NCI-H1694 treated with DMSO at 0.1 percent for 48 hours (cell line): ENCODE measurements at places on chromosomes 2 and 18.

DNA sequence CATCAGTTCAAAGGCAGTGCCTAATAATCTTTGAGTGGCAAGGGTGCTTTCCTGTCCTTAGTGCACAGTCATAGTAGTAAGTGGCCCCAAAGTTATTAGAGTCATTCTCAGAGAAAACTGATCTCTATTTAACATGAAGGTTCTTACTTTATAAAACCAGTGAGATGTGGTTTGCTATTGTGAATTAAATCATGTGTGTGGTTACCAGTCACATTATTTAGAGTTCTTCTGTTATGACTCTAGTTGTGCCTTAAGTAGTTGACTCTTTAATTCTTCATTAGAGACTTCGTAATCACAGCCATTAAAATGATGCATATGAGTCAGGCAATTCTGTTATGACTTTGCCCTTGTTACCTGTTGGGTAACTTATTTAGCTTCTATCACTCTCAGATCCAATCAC is 1392.9 kb upstream of the ACVR2A start:
- no peak for DNase-seq

DNA sequence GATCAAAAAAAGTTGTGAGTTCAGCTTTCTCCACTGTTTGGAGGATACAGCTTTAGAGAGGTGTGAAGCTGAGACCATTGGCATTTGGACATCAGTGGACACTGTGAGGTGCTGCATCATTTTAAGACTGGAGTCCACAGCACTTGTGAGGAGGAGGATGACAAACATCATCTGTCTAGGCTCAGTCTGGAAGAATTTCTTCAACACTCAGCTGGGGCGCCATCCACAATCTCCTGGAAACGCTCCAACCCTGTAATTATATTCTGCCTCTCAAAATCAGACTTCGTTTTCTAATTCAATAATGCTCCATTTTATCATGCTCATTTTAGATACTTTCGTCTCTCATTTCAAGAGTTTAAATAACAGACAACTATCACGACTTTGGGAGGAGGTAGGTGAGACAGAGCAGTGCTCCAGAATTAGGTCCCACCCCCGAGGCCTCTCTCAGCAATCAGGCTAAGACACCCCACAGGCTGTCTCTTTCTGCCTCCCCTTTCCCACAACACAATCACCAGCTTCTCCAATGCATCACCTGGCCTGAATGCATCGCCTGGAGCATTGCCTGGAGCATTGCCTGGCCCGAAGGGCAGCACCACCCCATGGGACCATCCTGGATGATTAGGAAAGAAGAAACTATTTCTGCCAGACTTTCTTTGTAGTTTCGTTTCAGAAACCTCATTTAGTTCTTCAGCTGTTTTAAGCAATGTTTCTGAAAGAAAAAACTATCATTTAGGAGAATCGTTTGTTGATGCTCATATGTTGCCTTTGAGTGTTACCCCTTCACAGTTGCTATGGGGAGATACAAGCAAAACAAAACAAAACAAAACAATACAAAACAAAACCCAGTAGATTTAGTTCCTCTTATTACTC is 37.0 kb upstream of the DPP10 start:
- DNase-seq: no peak

DNA sequence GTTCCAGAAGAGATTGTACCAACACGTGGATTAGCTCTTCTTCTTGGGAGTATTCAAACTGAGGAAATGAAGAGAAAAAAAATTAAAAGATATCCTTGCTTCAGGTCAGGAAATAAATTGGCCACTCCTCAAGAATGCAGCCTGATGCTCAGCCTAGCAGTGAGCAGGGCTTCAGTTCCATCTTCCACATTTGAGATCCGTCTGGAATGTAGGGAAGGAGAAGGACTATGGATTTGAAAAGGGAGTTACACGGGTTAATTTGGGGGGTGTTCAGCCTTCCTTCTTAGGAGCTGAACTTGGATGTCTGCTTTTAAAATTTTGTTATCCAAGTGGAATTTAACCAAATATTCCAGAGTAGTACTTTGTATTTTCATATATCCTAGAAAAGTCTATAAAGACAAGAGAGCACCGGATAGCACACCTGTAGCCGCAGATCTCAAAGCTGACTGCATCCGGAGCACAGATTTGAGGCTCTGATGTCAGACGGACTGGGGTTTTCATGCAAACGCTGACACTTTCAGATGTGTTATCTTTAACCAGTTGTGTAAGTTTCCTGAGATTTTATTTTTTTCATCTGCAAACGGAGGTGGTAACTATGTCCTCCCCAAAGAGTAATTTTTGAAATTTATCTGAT is 99.3 kb downstream of the COPS8 start:
- no peak for DNase-seq

- DNase-seq: no peak
These were observed 95.8 kb upstream of the SPRED2 start for GRCh38 chr2:65528241-65528574.

GRCh38 chr2:126736133-126736874 is 80.3 kb downstream of the GYPC start:
- DNase-seq: no peak

DNA sequence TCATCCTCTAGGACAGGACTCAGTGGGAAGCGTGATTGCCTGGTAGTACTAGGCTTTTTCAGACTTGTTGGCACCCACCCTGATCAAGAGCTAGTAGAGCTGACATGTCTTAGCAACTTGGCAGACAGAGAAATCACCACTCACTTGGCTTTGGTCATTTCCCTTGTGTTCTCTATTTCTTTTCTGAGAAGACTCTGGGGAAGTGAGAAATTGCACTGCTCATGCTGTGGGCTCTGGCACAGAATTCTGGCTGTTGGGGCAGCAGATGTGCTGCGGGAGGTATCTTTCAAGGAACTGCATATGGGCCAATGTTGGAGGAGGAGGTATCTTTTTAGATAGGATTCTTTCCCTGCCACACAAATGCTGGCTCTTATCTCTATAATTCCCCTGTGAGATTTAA is 529.1 kb upstream of the MEX3C start:
- DNase-seq: no peak

DNA sequence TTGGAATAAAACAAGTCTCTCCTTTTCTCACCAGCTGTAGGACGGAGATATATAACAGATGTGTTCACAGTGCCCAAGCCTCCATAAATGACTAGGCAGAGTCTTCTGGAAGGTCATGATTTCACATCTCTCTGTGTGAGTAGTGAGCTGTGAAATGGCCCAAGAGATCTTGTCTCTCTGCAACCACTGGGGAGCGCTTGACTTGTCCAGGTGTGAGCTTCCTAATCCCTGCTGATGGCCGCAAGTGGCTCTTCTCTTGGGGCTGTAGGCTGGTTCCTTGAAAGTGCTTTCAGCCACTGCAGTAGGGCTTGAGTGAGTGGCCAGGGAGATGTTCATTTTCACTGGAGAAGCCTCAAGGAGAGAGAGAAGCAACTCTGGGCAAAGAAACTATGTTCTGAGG is 38.1 kb upstream of the OTOS start:
- DNase-seq: no peak

GRCh38 chr2:11483806-11484617 is 18.1 kb upstream of the E2F6 start:
- DNase-seq: no peak

- peak; percentile 85 for DNase-seq
These were observed 245.8 kb downstream of the KCNE4 start for GRCh38 chr2:223297788-223298187.

GRCh38 chr18:59996370-59996966 is 96.7 kb downstream of the PMAIP1 start:
- peak; percentile 10 for DNase-seq

- no peak for DNase-seq
These were observed 9.6 kb downstream of the PER2 start for GRCh38 chr2:238278626-238279323.

DNA sequence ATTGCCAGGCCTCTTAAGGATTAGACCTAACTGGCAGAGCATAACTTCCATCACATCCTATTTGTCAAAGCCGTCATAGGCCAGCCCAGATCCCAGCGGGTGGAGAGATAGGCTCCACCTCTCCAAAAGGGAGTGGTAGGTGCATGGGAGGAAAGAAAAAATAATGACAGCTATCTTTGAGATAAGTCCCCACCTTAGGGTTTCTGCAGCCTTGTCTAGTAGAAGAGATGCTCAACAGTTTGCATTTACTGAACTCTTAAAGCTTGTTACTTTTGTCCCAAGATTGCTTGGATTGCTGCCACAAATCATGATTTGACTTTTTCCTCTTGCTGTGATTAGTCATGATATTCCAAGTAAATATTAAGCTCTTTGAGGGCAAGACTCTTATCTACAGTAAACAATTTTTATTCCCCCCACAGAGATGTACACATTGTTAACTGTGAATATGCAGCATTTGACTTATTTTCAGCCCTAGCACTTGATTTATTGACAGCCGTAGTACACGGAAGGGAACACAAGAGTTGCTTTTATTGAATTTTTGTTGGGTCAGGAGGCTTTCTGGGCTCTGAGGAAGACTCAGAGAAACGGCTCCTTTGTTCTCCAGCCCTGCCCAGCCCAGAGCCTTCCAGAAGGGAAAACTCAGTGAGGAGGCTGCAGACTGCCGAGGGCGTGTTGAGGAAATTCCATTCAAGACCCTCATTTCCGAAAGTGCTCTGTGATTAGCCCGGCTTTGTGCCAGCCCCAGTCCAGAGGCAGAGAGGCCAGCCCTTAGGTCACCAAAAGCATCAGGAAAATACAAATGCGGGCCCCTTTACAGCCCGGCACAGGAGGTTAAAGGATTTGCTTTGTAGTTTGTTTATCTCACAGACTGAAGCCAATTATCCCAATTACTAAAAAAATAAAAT is 75.5 kb upstream of the ZNF532 start:
- no peak for DNase-seq

- DNase-seq: no peak
These were observed 305.2 kb downstream of the MYCN start for GRCh38 chr2:16245481-16246054.

- no peak for DNase-seq
These were observed 229.3 kb downstream of the TGIF1 start for GRCh38 chr18:3679241-3679640.

GRCh38 chr2:221389904-221390303 is 182.2 kb downstream of the EPHA4 start:
- peak; percentile 46 for DNase-seq

DNA sequence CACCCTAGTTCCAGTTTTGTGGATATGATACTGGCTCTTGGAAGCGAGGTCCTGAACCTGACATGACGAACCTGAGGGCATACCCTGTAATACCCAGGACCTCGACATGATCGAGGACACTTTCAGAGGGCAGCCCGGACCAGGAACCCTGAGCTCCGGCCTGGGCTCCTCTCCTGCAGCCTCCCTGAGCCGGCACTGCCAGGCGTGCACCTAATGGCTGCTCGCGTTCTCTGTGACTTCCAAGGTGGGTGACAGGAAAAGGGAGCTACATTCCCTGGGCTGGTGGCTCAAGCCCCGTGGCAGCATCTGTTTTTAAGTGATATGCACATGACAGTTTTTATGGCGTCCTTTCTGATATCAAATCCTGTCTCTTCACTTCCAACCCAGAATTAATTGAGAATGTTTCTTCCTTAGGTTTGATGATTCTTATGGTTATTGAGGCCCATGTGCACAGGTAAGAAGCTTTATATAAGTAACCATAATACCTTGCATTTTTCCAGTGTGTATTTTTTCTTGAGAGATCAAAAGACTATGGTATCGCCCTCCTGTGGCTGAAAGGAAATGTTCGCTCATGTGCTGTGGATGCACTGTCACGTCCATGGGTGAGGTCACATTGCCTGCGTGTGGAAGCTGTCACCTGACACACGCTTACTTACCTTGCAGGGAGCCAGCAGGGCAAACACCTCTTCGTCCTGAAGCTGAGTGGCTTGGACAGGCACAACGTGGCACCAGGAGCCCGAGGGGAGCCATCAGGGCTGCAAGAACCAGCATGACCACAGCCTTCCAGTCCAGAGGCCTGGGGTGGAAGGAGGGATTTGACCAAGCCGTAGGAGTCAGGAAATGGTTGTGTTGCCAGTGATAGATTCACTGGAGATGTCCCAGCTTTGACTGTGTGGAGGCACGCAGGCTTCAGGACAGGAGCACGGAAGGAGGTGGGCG is 367.4 kb upstream of the MYT1L start:
- DNase-seq: peak; percentile 82
